PC-3 (cell line): ENCODE measurements at places on chromosomes 3 and 15.

DNA sequence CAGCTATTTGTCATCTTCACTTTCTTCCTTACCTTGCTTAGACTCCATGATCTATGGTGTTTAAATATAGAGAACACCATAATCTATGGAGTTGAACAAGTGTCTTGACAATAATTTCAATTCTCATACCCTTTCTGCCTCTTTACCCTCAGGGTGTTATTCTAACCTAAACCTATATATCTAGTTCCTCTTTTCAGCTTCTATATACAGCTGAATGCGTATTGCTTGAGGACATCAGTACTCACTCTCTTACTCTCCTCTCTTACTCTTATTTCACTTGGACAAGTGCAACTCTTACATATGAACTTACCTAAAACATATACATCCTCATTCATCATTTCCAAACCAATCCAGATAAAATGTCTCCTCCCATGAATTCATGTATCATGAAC lies 187.1 kb downstream of the RAP2B start:
- DNase-seq: no peak

DNA sequence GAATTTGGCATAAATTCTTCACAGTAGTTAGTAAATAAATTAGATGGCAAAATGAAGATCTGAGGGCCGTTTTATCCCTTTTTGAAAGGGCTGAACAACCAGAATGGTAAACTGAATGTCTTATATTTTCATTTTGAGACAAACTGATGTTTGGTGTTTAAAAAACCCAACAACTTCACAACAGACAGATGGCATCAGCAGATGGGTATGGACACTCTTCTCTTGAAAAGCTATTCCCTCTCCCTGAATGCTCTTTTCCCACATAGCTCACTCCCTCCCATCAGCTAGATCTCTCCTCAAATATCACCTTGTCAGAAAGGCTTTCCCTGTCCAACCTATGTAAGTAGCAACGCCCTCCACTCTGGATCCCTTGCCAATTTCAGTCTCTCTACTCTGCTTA lies 33.3 kb downstream of the EMC4 start:
- DNase-seq: no peak

DNA sequence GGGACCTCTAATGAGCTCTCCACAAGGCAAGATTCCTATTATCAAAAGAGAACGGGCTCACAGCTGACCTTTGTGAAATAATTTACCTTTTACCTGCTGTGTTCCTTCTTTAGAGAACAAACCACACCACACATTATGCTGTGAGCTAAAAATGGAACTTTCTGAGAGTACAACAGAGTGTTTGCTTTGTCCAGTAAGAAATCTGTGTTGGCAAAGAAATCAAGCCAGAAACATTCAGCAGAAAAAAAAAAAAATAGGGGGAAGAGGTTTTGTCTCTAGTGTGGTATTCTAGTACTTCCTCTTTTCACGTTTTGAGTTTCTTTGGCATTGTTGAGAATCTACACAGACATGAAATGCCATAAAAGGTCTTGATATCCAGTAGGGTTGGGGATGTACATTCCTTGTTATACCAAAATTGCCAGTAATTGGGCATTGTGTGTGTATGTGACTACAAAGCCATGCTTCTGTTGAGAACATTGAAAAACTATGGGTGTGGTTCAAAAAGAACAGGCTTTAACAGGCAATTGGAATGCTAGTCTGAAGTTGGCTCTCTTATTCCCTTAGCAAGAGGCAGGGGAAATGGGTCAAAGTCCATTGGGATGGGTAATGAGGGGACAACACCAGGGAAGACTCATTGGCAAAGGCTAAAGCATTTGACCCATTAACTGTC lies 273.5 kb downstream of the NEK10 start:
- no peak for DNase-seq

- peak; percentile 16 for DNase-seq
Observed at GRCh38 chr15:78315686-78316282, 16.4 kb upstream of the SKIC8 start.

DNA sequence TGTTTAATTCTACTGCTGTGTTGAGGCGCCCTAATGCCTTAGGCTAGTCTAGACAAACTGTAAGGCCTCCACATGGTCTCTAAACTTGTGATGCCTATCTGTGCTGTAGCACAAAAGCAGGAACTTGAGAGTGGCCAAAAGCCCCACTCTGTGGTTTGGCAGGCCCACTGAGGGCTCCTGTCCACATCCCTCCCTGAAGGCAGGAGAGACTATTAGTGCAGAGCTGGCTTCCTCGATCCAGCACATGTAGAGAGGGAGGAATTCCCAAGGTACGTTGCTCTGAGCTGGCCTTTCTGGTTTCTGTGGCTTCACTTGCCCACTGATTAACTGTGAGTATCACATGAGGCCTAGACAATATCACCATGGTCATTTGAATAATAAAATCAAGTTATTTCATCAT lies 90.6 kb downstream of the POLR2M start:
- no peak for DNase-seq

GRCh38 chr15:69172847-69173246 lies 12.4 kb downstream of the GLCE start:
- DNase-seq: peak; percentile 77

DNA sequence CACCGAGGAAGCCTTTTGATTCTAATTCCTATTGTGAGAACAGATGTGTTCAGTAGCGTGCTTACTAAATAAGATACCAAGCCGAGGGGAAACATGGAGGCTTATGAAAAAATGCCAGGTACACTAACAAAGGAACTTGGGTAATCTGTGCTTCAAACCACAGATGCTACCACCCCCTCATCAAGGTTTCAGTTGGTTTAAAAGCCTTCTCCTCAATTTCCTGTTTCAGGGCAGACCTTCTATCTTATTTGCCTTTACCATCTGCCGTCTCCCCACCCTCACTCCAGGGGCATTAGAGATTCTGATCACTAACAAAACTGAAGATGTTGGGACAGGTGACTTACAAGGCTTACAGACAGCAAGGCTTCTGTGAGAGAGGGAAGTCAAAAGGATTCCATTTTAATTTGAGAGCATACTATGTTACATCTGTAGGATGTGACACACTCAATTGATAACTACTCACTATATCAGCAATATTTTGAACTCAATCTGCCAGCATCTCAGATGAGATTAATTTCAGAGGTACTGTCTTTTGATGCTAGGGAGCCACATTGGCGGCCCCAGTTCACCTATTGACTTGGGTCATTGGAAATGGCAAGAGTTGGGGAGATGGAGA lies 60.6 kb upstream of the PLCL2 start:
- DNase-seq: no peak

GRCh38 chr3:128004661-128005060 lies 47.6 kb upstream of the SEC61A1 start:
- no peak for DNase-seq

DNA sequence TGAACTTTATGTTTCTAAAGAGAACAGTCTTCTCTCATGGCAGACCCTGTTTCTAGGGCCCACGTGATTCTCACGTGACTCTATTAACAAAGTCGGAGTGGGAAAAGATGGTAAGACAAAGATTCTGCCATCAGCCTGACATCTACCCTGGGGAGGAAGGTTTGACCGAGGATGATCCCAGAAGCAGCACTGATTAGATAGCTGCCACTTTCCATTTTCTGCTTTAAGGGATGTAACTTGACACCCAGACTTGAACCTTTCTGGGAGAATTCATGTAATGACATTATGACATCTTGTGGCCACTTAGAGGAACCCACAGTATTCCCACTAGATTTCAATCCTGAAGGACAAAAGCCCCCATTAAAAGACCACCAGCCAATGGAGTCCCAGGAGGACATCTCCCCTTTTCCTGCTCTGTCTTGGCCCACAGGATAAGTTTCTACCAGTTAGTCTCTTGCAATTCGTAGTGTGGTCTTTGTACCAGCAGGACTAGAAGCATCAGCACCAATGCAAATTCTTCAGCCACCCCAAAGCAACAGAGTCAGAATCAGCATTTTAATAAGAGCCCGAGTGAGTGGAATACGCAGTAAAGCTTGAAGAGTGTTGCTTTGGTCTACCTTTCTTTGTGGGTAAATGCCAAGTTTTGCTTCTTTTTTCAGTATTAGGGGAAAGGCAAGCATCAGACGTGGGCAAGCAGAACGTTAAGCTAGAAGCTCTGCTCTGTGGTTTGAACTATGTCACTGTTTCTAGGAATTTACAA lies 480.5 kb upstream of the PROK2 start:
- DNase-seq: no peak

DNA sequence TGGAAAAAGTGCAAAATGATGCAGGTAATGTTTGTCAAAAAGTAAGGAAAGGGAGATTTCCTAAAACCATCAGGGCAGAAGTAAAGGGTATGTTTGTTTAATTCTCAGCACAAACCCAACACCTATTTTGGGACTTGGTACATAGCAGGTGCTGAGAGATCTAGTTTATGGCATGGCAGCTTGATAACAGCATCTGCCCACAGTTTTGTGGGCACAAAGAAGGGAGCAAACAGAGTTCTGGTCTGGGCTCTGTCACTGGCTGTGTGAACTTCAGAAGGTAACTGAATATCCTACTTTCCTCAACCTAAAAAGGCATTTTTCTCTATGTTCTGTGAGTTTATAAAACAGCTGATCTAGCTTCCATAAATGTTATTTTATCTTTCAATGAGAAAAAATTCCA lies 141.6 kb downstream of the PLCH1 start:
- no peak for DNase-seq

- DNase-seq: no peak
Observed at GRCh38 chr3:16439848-16440708, 73.4 kb downstream of the RFTN1 start.

- no peak for DNase-seq
Observed at GRCh38 chr3:108713009-108713516, 44.1 kb downstream of the RETNLB start.

DNA sequence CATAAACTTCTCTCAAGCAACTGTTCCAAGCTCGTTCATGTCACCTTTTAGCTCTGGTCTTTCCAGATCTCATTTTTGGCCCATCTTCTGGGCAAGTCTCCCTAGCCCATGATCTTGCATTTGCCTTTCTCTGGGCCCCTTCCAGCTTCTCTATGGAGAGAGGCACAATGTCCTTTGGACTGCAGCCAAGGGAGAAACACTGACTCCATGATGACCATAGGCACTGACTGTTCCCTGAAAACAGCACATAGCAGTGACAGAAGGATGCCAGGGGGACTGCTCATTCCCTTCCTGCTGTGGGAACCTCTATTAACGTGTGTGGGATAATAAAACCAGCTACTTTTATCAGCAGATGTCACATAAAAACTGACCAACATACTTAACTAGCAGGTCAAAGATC lies 60.3 kb downstream of the STRIT1 start:
- DNase-seq: peak; percentile 93

- DNase-seq: peak; percentile 87
Observed at GRCh38 chr3:111715911-111716523, 120.9 kb upstream of the ZBED2 start.
